ENCODE measurements at places on chromosomes 4 and X.

DNA sequence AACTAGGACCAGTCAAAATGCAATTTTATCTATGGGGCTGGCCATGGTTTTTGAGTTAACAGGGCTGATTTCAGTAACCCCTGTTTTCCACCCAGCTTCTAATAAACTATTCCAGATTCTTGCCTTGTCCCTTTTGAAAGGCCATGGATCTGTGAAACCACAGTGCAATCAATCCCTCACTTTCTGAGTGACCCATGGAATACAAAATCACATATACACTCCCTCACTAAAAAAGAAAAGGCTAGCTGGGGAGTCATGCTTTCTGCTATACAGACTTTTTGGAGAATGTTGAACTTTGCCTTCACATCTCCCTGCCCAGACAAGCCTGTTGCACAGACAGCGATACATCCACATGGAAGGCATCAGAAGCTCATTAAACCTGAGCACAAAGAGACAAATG is 47.9 kb downstream of the MAD2L1 start:
- no peak for DNase-seq

DNA sequence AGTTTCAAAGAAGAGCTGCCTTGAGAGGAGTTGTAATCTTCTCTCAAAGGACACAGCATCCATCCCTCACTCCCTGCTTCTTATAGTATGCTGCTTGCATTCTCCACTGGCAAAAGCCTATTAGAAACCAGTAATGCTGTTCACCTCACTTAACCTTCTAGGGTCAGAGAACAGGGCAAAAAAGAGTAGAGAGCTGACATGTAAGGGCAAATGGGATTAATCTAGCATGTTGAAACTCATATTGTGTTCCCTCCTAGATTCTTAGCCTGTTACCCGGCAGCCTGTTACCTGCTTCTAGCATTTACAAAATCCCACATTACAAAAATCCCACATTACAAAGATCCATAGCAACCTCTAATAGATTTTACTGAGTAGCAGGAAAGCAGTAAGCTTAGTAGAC is 244.7 kb downstream of the SLC7A11 start:
- no peak for DNase-seq

- no peak for DNase-seq
Observed at GRCh38 chrX:3609810-3610209, 103.6 kb downstream of the PRKX start.

GRCh38 chrX:18490806-18491555 is 65.6 kb downstream of the CDKL5 start:
- DNase-seq, result no peak

- no peak for DNase-seq
Observed at GRCh38 chr4:68732653-68733466, 62.4 kb upstream of the UGT2B15 start.

- no peak for DNase-seq
Observed at GRCh38 chrX:68079961-68080360, 353.3 kb downstream of the OPHN1 start.

DNA sequence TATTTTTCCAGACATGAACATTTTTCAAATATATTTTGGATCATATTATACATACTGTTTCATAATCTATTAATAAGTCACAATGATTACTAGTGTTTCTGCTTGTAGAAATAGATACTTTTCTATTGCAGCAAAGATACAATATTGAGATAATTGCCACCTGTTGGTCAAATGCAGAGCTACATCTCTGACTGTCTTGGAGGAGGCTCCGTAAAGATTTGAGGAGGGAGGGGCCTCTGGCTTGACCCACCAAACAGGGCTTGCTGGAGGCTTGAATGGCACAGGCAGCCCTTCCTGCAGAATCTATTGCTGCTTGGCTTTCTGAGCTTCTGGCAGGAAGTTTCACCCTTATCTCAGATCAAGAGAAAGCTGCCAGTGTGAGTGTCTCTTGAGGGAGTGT is 99.3 kb upstream of the ARMCX2 start:
- DNase-seq, result no peak

GRCh38 chr4:98285676-98286075 is 24.5 kb downstream of the RAP1GDS1 start:
- no peak for DNase-seq

DNA sequence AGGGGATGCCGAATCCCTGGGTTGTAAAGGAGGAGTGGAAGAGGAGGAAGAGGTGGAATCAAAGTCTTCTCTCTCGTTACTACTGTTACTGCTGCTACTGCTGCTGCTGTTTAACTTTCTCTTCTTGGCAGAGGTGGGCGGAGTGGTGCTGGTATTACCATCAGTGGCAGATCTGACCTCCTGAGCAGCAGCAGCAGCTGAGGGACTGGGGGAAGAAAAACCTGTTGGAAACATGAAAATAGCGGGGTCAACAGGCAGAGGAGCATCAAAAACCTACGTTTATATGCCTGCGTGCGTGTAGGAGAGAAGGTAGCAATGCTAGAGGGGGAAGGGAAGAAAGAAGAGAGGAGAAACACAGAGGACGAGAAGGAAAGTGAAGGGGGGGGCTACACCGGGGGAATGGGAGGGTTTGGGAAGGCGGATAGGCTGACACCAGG is 339 bp downstream of the CUL4B start:
- no peak for DNase-seq

DNA sequence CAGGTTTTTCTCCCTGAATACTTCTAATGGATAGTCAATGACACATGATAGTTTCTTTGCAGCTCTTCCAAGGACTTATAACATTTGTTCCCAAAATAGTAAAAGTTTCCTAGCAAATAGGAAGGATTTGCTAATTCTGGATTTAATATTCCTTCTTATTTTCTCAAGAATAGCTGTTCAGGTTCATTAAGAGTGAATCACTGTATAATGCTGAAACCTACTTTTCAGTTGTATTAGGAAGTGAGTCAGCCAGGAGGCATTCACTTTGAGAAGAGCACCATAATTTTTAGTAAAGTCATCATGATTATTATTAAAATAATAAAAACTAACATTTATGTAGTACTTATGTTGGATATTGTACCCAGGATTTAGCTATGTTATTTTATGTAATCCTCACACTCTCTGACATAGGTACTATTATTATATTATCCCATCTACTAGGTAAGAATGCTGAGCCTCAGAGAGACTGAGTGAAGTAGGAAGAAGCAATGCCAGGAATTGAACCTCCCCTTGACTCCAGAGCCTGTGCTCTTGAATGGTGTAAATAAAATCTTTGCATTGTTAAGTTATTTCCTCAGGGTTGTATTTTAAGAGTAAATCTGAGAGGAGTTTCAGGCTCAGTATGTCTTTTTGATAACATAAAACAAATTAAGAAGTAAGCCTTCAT is 114.8 kb downstream of the REELD1 start:
- DNase-seq, result peak; percentile 51

DNA sequence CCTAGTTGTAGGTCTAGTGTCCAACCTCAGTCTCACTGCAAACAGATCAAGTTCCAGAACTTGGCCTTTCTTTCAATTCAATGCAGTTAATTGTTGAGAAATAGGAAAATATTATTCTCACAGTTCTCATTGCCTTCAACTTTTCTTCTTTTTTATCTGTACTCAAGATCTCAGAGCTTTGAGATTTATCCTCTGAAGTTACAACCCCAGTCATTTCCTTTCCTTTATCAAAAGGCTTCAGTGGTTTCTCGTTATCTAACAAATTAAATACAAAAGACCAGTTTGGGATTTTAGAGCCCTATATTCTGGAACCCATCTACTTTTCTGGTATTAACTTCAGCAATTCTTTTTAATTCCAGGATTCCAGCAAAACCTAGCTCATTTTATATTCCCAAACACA is 130.2 kb downstream of the TMA16 start:
- DNase-seq, result no peak

DNA sequence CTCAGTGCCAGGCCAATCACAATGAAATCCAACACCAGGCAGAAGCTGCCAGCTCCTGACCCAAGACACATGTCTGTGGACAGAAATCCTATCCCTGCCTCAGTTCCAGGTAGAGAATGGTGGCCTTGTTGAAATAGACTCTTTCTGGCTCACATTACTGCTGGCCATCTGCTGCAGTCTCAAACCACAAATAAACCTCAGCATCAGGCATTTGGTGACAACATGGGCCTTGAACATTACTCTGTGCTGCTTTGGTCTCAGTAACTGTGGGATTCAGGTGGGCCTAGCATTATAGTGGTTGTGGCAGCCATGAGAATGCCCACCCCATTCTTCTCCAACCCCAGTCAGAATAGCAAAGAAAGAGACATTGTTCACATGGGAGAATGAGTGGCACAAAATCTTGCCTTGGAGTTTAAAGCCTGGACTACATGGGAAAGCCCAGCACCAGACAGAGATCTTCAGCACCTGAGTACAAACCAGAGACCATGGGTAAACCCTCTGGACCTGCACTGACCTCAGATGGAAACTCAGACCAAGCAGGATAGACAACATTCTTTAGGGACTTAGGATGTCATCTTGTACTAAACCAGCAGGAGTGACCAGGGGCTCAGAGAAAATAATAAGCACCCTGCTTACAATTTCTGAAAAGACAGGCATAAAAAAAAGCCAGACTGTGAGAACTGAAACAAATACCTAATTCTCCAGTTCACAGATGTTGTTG is 50.4 kb upstream of the TRAM1L1 start:
- peak; percentile 51 for DNase-seq

DNA sequence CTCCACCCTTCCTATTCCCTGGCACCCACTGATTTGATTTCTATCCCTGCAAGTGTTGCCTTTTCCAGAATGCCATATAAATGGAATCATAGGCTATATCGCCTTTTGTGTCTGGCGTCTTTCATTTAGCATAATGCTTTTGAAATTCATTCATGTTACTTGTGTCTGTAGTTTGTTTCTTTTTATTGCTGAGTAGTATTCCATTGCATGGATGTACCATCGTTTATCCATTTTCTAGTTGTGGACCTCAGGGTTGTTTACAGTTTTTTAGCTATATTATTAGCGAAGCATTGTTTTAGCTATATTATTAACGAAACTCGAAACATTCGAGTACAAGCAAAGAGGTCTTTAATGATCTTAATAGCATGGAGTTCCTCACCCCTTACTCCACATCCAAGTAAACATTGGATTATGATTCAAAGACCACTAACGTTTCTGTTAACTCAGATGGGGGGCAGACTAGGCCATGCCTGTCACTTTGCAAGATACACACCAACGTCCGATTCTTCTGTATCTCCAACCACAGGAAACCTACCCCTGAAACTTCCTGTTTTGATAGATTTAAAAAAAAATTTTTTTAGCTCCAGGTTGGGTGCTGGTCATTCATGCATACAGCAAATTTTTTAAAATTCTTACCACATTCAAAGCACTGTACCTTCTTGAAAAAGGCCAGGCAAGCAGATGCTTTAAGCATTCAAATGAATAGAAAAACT is 1.1 kb downstream of the DCK start:
- no peak for DNase-seq

- peak; percentile 18 for DNase-seq
Observed at GRCh38 chrX:134520860-134521390, 61.0 kb downstream of the HPRT1 start.

- DNase-seq, result no peak
Observed at GRCh38 chr4:111943796-111944203, 201.5 kb upstream of the FAM241A start.

DNA sequence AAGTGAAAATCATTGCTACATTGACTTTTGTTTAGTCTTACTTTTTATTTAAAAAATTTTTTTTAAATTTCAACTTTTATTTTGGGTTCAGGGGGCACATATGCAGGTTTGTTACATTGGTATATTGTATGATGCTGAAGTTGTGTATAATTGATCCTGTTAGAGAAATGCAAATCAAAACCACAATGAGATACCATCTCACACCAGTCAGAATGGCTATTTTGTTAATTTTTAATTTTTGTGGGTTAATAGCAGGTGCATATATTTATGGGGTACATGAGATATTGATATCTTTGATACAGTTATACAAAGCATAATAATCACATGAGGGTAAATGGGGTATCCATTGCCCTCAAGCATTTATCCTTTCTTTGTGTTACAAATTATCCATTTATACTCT is 34.1 kb downstream of the RBMX2 start:
- DNase-seq, result no peak

DNA sequence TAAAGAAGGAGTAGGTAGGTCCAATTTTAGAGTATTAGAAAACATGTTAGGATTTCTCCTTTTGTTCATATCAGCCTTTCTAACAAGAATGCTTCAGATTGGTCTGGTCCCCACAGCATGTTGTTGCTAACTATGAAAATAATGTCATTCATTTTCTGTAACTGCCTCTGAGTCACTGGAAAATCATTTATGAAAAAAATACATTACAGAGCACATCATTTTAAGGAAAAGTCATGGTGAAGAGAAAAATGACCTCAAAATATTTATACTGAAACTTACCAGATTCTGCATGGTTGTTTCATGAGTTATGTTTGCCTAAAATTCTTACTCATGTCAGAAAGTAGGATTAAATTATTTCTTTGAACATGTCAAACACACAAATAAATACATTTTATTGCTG is 35.2 kb downstream of the DTHD1 start:
- DNase-seq, result peak; percentile 39

DNA sequence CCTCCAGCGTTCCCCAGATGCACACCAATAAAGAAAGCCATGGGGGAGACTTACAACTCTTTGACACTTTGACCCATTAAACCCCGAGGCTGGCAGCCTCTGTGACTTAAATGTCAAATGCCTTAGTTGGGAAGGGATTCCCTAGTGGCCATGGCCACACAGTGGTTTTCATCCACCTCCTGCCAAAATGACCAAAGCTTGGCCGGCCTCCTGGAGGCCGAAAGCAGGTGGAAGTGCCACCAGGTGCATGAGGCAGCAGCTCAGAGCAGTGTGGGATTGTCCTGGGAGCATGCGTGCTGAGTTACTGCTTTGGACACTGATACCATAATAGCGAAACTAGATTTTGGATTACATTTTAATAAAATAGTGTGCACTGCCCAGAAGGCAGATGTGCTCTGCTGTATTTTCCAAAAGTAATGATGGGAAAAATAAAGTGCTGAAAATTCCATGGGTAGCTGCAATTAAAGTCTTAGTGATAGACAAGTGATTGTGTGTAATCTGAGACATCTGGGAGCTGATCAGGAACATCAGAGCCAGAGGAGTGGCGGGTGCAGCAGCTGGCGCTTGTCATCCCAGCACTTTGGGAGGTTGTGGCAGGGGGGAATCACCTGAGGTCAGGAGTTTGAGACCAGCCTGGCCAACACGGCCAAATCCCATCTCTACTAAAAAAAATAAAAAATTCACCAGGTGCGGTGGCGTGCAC is 39.8 kb upstream of the TADA2B start:
- DNase-seq, result no peak
